MM.1S (cell line): ENCODE measurements at places on chromosomes 4 and X.

GRCh38 chr4:152660526-152660925 is 19.3 kb downstream of the TMEM154 start:
- no peak for DNase-seq

- no peak for DNase-seq
Measured at GRCh38 chr4:10020871-10021652, at the start of gene SLC2A9. Gene SLC2A9 (minus strand): TSS chr4:10021497. CDS start chr4:10021429, 68 bp downstream.

DNA sequence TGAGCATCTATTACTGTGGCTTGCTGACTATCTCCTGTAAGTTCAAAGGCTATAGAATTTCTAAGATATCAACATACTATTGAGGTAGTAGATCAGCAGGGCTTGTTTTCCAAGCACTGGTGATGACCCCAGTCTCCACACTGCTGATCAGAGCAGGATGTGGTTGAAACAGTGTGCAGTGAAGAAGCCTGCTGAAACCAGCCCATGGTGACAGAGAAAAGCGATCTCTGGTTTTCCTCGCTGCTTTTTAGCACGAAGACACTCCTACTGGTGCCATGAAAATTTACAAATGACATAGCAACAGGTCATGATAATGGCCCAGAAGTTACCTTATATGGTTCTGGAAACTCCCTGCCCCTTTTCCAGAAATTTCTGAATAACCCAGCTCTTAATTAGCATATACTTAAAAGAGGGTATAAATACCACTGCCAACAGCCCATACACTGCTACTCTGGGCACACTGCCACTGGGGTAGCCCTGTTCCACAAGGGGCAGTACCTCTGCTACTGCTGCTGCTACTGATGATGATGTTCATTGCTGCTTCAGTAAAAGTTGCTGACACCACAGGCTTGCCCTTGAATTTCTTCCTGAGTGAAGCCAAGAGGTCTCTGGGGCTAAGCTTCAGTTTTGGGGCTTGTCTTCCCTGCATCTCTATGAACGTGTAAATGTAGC is 1689.5 kb upstream of the PCDH10 start:
- peak; percentile 85 for DNase-seq

DNA sequence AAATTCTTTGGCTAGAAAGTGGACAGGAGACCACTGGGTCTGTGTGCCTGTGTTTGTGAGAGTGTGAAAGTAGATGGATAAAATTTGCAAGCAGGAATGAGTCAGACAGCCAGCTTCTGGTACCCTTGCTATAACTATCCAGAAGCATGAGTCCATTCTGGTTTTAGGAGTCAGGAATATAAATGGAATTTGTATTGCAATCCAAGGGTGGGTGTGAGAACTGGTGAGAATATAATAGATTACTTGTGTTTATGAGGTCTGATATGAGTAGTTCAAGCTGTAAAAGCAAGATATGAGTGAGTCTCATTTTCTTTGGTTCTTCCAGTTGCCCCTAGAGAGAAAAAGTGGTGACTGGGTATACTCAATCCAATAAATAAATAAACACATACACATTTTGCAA is 212.7 kb upstream of the TAPT1 start:
- no peak for DNase-seq

DNA sequence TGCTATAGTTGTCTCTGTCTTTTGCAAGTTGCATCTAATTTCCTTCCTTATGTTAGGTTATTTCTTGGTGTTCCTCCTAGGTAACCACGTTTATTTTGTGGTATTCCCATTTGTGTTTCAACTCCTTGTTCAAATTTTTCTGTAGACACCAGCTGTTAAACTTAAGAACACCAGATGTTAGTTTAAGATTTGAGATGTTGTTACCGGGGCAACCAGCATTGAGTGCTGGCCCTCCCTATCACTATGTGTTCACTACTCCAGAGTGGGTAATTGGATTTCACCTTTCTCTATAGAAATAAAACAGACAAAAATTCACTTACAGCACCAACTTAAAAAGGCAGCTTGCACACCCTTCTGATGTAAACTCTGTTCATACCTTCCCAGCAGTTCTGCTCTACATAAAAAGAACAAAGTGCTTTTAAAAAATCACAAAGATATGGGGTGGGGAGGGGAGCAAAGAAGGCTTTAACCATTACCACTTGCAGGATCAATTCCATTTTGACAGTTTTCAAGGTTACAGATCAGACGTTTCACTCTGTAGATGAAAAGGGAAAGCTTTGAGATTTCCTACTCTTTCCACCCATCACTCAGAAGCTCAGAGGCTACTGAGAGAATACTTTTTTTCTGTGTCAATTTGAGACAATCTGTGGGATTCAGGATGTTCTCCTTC is 82.9 kb downstream of the DKK2 start:
- no peak for DNase-seq

DNA sequence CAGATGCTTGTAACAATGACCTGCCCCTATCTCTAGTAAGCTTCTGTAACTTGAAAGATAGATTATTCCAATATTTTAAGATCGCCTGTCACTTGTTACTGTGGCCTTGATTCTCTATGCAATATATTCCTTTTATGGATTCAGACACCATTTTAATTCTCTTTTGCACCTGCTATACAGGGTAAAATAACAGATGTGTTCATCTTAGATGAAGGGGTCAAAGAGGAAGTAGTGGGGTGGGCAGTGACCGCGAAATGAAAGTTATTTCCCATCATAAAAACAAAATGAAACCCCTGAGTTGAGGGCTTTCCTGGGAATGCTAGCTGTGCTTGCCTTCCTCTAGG is 175.9 kb downstream of the TSPAN5 start:
- no peak for DNase-seq
